Activated T-helper 1 cell treated with Interleukin-2 at 50 U/mL for 16 hours (primary cell): ENCODE measurements at places on chromosomes 12 and 14.

DNA sequence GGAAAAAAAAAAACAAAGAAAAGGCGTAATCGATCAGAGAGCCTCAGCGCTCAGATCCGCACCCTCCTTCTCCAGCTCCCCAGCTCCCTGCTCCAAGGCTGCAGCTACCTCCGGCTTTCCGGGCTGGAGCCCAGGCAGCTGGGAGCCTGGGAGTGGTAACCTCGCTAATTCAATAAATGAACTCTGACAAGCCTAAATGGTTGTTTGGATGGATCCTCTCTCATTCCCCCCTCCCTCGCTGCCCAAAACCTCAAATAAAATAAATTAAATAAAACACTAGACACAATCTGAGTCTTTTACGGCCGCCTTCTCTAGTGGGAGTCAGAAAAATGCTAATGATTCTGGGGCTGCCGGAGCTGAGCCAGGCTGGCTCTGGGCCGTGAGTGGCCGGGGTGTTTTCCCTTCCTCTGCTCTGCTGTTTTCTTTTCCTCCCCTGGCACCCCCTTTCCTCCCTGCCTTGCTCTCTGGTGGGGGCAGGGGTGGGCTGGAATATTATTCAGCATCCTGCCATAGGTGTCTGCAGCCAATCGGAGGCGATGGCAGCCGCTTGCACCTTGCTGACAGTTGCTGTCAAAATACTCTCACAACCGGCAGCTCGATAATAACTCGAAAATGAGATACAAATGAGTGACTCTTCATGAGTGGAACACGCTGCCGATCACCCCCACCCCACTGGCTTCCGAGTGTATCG, 76.1 kb downstream of the RBM19 start:
- no peak for DNase-seq

DNA sequence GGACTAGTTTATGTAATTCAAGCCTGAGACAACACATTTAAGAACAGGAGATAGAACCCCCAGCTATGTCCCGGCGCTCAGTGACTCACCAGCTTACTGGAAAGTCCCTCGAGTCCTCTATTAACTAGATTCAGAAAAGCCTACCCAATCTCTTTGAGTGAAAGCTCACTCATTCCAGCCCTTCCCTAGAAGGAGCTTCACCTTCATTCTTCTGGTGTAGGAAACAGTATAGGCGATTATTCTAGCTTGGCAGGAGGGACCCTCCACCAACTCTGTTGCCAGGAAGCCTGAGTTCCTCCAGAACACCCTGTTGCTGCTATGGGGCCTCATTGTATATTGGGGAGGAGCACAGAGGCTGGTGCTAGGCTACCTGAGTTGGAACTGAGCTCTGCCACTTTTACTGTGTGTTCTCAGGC, 57.2 kb upstream of the AEBP2 start:
- DNase-seq, result no peak

- no peak for DNase-seq
These were observed 5.9 kb upstream of the GNB3 start for GRCh38 chr12:6834873-6835272.

GRCh38 chr14:104557086-104557485, 22.5 kb upstream of the C14orf180 start:
- no peak for DNase-seq

DNA sequence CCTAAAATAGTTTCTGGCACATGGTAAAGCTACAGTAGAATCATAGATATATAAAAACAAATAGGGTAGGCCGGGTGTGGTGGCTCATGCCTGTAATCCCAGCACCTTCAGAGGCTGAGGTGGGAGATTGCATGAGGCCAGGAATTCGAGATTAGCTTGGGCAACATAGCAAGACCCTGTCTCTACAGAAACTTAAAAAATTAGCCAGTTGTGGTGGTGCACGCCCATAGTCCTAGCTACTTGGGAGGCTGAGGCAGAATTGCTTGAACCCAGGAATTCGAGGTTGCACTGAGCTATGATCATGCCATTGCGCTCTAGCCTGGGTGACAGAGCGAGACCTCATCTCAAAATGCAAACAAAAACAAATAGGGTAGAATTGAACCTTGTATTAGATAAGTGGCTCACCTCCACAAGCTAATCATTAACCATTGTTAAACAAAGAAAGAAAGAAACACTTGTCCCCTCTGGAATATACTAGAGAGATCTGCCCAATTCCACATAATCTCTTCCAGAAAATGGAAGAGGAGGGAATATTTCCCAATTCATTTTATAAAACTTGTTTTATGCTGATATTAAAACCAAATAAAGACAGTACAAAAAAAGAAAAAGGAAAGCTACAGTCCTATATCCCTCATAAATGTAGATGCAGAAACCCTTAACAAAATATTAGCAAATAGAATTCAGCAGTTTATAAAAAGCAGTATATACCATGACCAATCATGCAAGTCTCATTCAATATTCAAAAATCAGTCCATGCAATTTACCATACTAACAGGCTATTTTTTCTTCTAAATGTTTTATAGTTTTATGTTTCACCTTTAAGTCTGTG, 22.7 kb upstream of the DHRS2 start:
- DNase-seq, result no peak
